ENCODE measurements at places on chromosomes 12 and 14. TPM values are rescaled to one million over a fixed set of nuclear protein-coding genes. Genes with fewer than 3 reads are reported as not detected.

DNA sequence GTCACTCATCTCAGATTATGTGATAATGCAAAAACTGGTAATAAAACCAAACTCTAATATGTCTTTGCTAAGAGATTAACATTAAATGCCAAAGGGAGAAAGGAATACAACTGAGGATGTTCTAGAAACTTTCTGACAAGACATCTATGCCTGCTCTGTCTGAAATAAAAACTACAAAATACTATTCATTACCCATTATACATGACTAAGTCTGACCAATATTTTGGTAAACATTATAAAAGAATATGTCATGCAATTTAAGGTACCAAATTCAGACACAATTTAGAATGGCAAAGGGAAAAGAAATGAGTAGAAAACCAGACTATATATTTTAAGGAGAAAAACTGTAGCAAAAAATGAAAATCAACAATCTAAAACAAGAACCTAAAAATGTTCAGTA lies 39.5 kb downstream of the UBR7 start:
- no peak for DNase-seq

DNA sequence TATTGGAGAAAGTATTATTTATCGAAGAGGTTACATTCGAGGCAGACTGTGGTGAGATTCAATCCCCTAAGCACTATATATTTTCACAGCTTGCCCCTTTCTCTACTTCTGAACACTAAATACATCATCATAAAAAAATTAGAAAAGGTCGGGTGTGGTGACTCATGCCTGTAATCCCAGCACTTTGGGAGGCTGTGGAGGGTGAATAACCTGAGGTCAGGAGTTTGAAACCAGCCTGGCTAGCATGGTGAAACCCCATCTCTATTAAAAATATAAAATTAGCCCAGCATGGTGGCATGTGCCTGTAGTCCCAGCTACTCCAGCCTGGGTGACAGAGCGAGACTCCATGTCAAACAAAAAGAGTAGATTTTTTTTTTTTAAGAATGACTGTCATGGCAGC lies 70.6 kb upstream of the MYF6 start:
- no peak for DNase-seq

- DNase-seq, result no peak
Measured at GRCh38 chr12:76980196-76980595, 85.2 kb downstream of the E2F7 start.

DNA sequence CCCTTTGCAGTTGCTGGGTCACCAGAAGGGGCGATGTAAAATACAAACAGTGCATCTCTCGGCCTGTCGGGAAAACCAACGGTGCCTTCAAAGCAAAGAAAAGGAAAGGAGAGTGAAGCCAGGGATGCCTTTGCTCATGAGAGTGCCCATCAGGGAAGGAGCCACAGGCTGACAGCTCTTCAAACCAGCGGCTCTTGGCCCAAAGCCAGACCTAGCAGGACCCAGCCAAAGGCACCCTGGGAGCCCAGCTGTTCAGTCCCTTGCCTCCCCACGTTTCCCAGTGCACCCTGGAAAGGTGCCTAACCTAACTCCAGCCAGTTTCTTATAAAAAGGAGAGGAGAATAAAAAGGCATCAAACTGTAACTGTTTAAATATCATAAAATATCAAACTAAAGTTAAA lies 29.2 kb downstream of the PRMT8 start:
- peak; percentile 70 for DNase-seq

PIK3C2G gene
- total RNA-seq, result not detected

MED13L gene
- 64.0 TPM for total RNA-seq

ZFYVE26 gene
- 15.5 TPM for total RNA-seq

PRR4 gene
- total RNA-seq, result 0.94 TPM

Data from left ventricle myocardium superior (tissue), 1 donor.